ENCODE measurements at places on chromosomes 5 and 9.

DNA sequence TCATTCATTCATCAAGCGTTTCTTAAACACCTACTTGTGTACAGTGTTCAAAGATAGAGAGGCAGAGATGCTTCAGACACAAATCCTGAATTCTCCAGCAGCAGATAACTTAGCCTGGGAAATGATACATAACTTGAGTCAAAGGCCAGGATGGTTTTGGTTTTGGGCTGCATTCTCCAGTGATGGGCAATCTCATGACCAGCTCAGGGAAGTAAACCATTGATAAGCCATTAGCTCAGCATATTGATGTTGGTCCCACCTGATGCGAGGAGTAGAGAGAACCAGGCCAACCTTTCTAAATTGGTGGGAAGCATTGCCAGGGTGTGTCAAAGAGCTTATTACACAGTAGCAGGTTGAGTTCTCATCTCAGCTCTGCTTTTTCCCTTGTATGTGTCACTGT lies 53.0 kb downstream of the SH3RF2 start:
- DNase-seq: no peak

- DNase-seq: no peak
Measured at GRCh38 chr5:82107267-82107666, 135.4 kb downstream of the ATG10 start.

DNA sequence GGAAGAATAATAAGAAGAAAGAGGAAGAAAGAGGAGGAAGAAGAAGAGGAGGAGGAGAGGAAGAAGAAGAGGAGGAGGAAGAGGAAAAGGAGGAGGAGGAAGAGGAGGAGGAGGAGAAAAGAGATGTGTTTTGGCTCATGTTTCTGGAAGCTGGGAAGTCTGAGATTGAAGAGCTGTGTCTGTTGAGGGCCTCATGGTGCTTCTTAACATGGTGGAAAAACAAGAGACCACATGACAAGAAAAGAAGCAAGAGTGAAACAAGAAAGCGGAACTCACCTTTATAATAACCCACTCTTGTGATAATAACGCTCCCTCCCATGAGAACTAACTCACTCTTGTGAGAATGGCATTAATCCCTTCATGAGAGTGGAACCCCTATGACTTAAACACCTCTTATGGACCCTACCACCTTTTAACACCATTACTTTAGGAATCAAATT lies 36.1 kb upstream of the RANBP6 start:
- no peak for DNase-seq

GRCh38 chr9:134315716-134316448 lies 10.4 kb upstream of the RXRA start:
- no peak for DNase-seq

Measured in stimulated activated CD4-positive, alpha-beta T cell treated with anti-CD3 and anti-CD28 coated beads, TNF-alpha, amount 100 ng/mL, for 1 hour (primary cell).